Esophagus squamous epithelium (tissue), 5 donors: ENCODE measurements at places on chromosomes 1 and 21.

- H3K4me3 ChIP-seq, result no peak overlapping the region
- no peak for DNase-seq
- H3K36me3 ChIP-seq, result no peaks in the 10 kb centered on the region
Observed at GRCh38 chr1:177567393-177567792, 396.6 kb downstream of the BRINP2 start.

DNA sequence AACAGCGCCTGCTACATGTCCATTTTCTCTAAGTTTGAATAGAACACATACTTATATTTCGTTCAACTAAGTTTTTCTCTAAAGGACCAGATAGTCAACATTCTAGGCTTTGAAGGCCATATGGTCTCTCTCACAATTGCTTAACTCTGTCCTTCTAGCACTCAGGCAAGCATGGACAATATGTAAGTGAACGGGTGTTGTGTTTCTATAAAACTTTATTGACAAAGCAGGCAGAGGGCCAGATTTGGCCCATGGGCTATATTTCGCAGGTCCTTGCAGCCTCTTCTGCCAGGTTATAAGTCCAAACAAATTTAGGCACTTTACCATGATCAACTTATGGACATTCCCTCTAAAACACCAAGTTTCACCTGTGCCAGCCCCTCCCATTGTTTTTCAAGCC, 21.1 kb downstream of the KLHDC7A start:
- no peak for DNase-seq
- H3K27me3 ChIP-seq, result no peaks in the 10 kb centered on the region
- no peaks in the 10 kb centered on the region for H3K4me1 ChIP-seq
- no peak overlapping the region for H3K4me3 ChIP-seq
- no peak overlapping the region for H3K27ac ChIP-seq

DNA sequence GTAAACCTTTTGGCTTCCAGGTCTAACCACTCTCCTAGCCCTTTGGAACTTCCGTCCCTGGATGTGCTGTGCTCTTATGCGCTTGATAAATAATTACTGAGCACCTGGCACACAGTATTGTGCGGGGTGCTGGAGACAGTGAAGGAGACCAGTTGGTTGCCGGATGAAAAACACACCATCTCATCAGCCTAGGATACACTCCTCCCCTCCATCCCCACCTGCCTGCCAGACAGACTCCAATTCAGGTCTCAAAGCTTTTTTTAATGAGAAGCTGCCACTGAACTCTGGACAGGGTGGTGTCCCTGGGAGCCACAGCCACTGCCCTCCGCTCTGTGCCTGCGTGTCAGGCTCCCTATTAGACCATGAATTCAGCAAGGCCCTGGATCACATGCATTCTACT, 9.2 kb downstream of the GNB1 start:
- peaks cover 94% of the 10 kb centered on the region for H3K4me1 ChIP-seq
- no peaks in the 10 kb centered on the region for H3K36me3 ChIP-seq
- H3K27me3 ChIP-seq, result no peaks in the 10 kb centered on the region
- H3K4me3 ChIP-seq, result no peak overlapping the region
- no peak overlapping the region for H3K27ac ChIP-seq
- no peak for DNase-seq

GRCh38 chr1:18532390-18533170, 51.9 kb downstream of the KLHDC7A start:
- no peak for DNase-seq
- no peaks in the 10 kb centered on the region for H3K36me3 ChIP-seq
- H3K27me3 ChIP-seq, result peaks cover 70% of the 10 kb centered on the region
- no peak overlapping the region for H3K27ac ChIP-seq

- no peaks in the 10 kb centered on the region for H3K27me3 ChIP-seq
- no peak overlapping the region for H3K4me3 ChIP-seq
- no peak for DNase-seq
- H3K27ac ChIP-seq, result no peak overlapping the region
- no peaks in the 10 kb centered on the region for H3K36me3 ChIP-seq
Observed at GRCh38 chr21:26107429-26107828, 63.1 kb downstream of the APP start.

DNA sequence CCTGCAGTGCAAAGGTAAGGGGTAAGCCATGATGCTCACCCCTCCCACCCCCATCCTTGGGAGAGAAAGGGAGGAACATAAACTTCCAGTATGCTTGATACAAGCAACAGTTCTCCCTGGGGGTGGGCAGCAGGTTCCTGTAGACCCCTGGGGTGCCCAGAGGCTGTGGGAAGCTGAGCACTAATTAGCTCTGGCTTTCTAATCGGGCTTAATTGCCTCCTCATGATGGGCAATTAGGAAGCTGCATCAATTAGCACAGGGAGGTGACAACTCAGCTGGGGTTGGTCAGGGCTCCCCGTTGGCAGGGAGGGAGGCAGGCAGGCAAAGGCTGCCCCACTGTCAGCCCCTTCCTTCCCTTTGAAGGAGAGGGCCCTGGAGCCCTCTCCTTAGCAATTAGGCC, 15.7 kb upstream of the LMNA start:
- H3K4me1 ChIP-seq, result peaks cover 71% of the 10 kb centered on the region
- H3K27me3 ChIP-seq, result no peaks in the 10 kb centered on the region
- H3K27ac ChIP-seq, result peak overlapping the region; percentile 25

DNA sequence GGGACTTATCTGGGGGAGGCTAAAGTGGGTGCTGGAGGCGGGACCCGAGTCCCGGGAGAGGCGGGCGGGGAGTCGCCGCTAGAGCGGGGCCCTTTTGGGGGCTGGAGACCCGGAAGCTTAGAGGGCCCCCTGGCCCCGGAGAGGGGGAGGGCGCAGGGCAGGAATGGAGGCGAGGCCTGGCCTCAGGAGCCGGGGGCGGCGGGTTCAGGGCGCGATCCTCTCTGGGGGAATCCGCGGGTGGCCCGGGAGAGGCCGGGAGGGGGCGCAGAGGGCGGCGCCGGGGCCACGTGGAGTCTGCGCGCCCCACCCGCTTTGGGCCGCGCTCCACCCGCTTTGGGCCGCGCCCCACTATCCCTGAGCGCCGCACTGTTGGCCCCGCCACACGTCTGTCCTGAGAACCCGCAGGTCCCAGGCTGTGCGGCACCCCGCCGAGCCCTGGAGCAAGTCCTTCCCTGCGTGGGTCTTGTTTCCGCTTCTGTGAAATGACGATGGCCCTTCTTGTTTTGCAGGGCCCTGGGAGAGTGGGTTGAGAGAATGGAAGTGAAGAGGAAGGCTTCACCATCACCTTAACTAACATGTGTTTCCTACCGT, 84.4 kb downstream of the NKAIN1 start:
- H3K36me3 ChIP-seq, result no peaks in the 10 kb centered on the region
- peak overlapping the region; percentile 96 for H3K27ac ChIP-seq
- DNase-seq, result peak; percentile 18
- H3K4me1 ChIP-seq, result peaks cover 10% of the 10 kb centered on the region
- peak overlapping the region; percentile 64 for H3K4me3 ChIP-seq

DNA sequence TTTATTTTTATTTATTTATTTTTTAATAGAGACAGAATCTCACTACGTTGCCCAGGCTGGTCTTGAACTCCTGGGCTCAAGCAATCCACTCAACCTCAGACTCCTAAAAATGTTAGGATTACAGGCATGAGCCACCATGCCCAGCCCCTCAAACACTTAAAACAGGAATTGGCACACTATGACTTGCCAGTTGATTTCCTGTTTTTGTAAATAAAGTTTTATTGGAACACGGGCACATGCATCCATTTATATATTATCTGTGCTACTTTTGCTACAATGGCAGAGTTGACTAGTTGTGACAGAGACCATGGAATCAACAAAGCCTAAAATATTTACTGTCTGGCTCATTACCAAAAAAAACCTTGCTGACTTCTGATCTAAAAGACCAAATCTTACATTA, 16.0 kb upstream of the YRDC start:
- H3K27me3 ChIP-seq, result no peaks in the 10 kb centered on the region
- H3K4me1 ChIP-seq, result peaks cover 19% of the 10 kb centered on the region
- H3K27ac ChIP-seq, result no peak overlapping the region

- no peak overlapping the region for H3K27ac ChIP-seq
- H3K4me3 ChIP-seq, result no peak overlapping the region
- no peaks in the 10 kb centered on the region for H3K36me3 ChIP-seq
Observed at GRCh38 chr1:170200161-170200560, 54.4 kb downstream of the NTMT2 start.

- H3K4me1 ChIP-seq, result no peaks in the 10 kb centered on the region
- H3K27ac ChIP-seq, result peak overlapping the region; percentile 54
- no peak for DNase-seq
- no peaks in the 10 kb centered on the region for H3K27me3 ChIP-seq
- no peak overlapping the region for H3K4me3 ChIP-seq
- no peaks in the 10 kb centered on the region for H3K36me3 ChIP-seq
Observed at GRCh38 chr1:100628631-100629081, 90.7 kb downstream of the GPR88 start.

GRCh38 chr1:116375148-116375886, 2.3 kb downstream of the ATP1A1 start:
- H3K36me3 ChIP-seq, result no peaks in the 10 kb centered on the region
- H3K27me3 ChIP-seq, result no peaks in the 10 kb centered on the region
- peaks cover 52% of the 10 kb centered on the region for H3K4me1 ChIP-seq
- peak overlapping the region; percentile 90 for H3K27ac ChIP-seq
- peak overlapping the region; percentile 62 for H3K4me3 ChIP-seq

GRCh38 chr1:58999676-59000075, 215.8 kb upstream of the JUN start:
- H3K27ac ChIP-seq, result no peak overlapping the region
- H3K36me3 ChIP-seq, result no peaks in the 10 kb centered on the region
- no peaks in the 10 kb centered on the region for H3K27me3 ChIP-seq

DNA sequence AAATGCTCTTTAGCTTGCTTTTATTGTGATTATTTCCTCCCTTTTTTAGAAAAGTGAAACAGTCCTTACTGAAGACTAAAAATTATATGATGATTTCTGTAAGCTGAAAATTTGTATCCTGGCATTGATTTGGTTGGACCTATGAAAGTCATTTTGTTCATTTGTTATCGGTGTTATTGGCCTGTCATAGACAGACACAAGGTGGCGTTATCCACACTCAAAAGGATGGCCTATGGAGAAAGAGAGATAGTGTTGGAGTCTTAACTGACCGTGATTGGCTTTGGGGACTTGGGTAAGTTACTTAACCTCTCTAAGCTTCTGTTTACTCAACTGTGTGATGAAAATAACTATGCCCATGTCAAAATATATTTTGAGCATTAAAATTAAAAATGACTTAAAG, 203.6 kb upstream of the CHODL start:
- H3K27ac ChIP-seq, result no peak overlapping the region
- H3K4me1 ChIP-seq, result no peaks in the 10 kb centered on the region
- no peaks in the 10 kb centered on the region for H3K36me3 ChIP-seq
- no peak for DNase-seq
- H3K4me3 ChIP-seq, result no peak overlapping the region

- no peak overlapping the region for H3K4me3 ChIP-seq
- no peaks in the 10 kb centered on the region for H3K27me3 ChIP-seq
- peaks cover 4% of the 10 kb centered on the region for H3K4me1 ChIP-seq
- H3K36me3 ChIP-seq, result peaks cover 20% of the 10 kb centered on the region
Observed at GRCh38 chr21:43984905-43985689, 27.0 kb upstream of the TRAPPC10 start.

DNA sequence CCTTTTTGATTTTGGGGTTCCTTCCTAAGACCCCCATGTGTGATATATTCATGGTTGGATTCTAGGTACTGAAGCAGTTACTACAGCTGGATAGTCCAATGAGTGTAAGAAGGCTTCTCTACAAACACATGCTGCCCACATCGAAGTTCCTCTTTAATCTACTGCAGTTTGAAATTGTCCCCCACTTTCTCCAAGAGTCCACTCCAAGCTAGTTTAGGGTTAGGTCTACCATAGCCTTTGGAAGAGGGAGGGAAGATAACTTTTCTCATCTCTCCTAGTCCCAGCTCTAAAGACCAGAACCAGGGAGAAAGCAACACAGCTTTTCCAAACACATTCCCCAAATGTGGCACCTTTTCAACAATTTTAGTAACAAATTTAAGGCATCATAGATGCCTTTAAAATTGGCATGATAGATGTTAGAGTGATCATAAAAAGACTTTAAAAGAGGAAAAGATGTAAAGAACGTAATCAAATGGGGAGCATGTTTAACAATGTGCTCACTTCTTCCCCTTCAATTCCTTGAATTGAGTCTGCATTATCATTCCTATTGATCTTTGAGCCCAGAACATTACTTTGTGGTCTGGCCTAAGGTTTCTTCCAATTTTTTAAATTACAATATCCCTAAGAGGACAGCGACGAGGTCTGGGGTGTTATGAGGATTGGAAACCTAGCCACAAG, 1.0 kb upstream of the EXO1 start:
- no peak overlapping the region for H3K4me3 ChIP-seq
- no peaks in the 10 kb centered on the region for H3K36me3 ChIP-seq
- DNase-seq, result no peak
- no peaks in the 10 kb centered on the region for H3K27me3 ChIP-seq

DNA sequence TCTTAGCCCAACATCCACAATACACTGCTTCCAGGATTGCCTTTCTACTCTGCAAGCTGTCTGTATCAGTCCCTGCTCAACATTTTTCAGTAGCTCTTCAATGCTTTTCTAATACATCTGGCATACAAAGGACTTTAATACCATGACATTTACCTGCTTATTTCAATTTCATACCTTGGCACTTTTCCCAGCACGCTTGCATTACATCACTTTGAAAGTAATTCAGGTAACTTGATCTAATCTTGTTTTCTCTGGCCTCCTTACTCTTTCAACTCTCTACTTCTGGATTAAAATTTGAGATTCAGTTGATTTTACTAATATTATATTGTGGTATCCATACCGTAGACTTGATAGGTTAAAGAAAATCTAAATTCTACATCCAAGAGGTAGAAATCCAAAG, 103.0 kb downstream of the PTGS2 start:
- H3K4me1 ChIP-seq, result no peaks in the 10 kb centered on the region
- H3K27ac ChIP-seq, result no peak overlapping the region
- H3K4me3 ChIP-seq, result no peak overlapping the region
- no peak for DNase-seq

DNA sequence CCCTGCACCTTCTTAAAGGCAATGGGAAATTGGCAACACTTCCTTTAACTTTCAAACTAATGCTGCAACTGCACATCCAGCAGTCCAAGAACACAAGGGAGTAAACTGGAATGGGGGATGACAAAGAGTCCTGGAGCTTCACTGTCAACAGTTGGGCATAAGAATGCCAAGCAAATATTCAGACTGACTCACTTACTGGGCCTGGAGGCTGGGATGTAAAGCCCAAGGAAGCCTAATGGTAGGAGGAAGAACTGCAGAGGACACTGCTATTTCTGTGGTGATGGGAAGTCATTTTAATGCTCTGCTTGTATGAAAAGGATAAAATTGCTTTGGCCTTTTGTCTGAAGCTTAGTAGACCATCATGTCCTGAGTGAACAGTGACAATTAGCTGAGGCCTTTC, 15.7 kb upstream of the DMRTA2 start:
- no peak overlapping the region for H3K4me3 ChIP-seq
- H3K36me3 ChIP-seq, result peaks cover 53% of the 10 kb centered on the region
- H3K4me1 ChIP-seq, result no peaks in the 10 kb centered on the region
- no peaks in the 10 kb centered on the region for H3K27me3 ChIP-seq

- no peak overlapping the region for H3K4me3 ChIP-seq
- no peak overlapping the region for H3K27ac ChIP-seq
- no peak for DNase-seq
Observed at GRCh38 chr1:112524986-112525385, 16.2 kb downstream of the WNT2B start.

DNA sequence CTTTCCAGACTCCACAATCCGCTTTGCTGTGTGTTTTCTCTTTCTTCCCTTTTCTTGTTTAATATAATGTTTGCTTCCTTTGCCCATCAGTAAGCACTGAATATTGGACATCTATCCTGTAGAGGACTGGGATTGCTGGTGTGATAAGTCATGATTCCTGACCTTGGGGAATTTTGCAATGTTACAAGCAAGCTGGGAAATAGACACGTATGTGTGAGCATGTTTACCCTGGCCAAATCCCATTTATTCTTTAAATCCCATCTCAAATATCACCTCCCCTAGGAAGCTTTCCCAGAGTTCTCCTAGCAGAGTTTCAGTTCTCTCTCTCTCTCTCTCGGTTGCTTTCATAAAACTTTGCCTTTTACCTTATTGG, 155.3 kb downstream of the ROR1 start:
- peaks cover 6% of the 10 kb centered on the region for H3K4me1 ChIP-seq
- no peaks in the 10 kb centered on the region for H3K36me3 ChIP-seq
- H3K27ac ChIP-seq, result no peak overlapping the region
- no peak overlapping the region for H3K4me3 ChIP-seq
- H3K27me3 ChIP-seq, result no peaks in the 10 kb centered on the region
